ENCODE measurements at places on chromosomes 13 and 19.

GRCh38 chr13:111008351-111008750 lies 93.5 kb upstream of the ANKRD10 start:
- no peak for DNase-seq

GRCh38 chr13:71879129-71879535 lies 12.1 kb upstream of the DACH1 start:
- DNase-seq = peak; percentile 69

- no peak for DNase-seq
Observed at GRCh38 chr19:49396738-49397505, 8.9 kb downstream of the KASH5 start.

GRCh38 chr19:33902802-33903488 lies 106.3 kb downstream of the KCTD15 start:
- DNase-seq = peak; percentile 53

- no peak for DNase-seq
Observed at GRCh38 chr13:99022941-99023340, 45.1 kb upstream of the DOCK9 start.

Measured in HEK293T (cell line).